ENCODE measurements at places on chromosomes 2 and 18.

DNA sequence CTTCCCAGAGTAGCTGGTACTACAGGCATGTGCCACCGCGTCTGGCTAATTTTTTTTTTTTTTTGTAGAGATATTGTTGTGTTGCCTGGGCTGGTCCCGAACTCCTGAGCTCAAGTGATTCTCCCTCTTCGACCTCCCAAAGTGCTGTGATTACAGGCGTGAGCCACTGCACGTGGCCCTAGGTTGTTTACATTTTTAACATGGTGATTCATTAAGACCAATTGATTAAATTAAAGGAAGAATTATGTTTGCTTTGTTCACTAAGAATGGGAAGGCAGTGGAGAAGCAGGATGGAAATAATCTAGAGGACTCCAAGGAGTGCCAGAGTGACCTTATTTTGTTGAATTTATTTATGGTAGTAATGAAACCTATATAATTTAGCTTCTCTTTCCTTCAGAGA, 7.5 kb downstream of the LCLAT1 start:
- DNase-seq, result no peak

DNA sequence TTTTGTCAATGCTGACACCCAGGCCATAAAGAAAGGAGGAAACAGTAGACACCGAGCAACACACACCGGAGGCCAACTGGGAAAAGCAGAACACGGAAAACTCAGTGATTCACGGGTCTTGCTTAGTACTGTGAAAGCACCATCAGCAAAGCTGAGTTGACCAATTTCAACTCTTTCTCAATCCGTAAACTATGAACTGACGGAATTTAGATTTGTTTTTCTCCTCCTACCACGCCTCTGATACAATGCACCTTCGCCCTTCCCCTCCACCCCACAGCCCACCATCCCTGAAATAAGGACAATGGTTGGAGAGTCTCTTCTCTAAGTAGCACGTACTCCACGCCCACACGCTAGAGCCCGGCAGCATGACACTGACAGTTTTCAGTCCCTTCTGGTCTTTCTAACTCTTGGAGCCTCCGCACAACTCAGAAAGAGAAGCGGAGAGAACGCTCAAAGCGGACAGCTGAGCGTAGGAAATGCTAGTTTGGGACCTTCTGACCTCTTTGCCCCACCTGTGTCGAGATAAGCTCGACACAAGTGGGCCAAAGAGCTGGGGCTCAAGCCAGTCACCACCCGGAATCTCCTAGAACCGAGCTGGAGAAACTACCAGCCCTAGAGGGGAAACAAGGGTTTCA, 669 bp downstream of the LNPK start:
- peak; percentile 22 for DNase-seq

DNA sequence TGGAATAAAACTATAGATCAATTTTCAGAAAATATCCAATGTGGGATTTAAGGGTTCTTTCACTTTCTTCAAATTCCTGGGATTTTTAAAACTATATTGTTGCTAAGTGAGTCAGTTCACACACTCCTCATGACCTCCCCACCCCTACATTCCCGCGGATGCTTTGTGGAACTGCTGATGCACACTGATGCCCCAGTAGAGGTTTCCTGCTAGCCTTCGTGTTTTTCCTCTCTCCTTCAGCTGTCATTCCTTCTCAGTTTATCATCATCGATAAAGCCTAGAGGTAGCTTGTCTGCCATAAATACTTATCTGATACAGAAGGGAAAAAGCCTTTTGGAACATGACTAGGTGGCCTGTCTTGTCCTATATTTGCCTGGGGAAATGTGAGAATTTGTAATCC, 67.4 kb upstream of the GALNT5 start:
- DNase-seq, result no peak

DNA sequence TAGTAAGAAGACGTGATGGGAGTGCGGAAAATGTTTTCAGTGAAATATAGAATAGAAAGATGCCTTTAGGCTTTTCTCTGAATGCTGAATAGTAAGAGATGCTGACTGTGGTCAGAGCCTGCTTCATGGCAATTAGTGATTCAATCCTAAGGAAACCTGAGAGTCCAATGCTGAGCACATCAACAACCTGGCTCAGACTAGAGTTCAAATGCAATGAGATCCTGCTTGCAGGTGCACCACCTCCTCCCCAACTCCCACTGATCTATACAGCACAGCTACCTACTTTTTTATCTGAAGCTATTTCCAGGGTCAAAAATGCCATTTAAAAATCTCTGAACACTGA, 65.4 kb downstream of the AAK1 start:
- no peak for DNase-seq

- no peak for DNase-seq
These were observed 80.2 kb upstream of the NFU1 start for GRCh38 chr2:69517410-69517809.

DNA sequence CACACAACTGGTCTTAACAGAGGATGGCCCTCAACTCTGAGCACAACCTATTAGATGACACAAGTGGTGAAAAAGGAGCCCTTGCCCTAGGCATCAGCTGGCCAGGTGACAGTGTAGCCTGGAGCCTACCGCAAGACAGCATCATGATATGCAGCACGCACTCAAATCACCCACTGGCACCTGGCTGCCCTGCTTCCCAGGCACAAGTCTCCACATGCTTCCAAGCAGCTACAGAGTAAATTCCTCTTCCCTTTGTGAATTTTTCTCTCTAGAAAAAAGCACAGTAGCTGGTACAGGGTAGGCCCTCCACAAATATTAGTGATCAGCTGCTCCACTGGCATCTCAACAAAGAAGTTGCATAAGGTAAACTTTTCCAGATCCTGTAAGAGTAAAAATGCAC, 6.0 kb downstream of the FBXO15 start:
- DNase-seq, result no peak

DNA sequence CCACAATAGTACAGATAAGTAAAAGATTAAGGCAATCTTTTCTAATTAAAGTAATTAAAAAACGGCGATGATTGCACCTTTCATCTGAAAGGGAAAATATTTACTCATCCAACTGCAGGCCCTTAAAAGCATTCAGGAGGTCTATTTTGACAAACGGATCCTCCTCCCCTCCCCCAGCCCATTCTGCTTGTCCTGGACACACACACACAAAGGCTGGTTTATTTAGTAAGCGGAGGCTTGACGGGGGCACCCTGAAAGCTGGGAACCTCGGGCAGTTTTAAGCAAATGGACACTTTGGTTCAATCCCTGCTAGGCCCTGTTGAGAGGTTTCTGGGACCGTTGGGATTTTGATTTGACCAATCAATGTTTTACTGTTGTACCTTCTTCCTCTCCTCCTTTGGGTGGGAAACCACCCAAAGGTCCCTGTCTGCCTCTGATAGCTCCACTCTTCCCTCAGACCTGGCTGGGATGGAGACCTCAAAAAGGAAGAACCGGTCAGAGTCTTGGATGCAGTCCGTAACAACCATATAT, 135.8 kb upstream of the HAAO start:
- DNase-seq, result no peak

GRCh38 chr2:9113262-9113661, 93.3 kb upstream of the ASAP2 start:
- DNase-seq, result no peak

GRCh38 chr2:68749345-68749744, 14.7 kb downstream of the ARHGAP25 start:
- DNase-seq, result no peak

DNA sequence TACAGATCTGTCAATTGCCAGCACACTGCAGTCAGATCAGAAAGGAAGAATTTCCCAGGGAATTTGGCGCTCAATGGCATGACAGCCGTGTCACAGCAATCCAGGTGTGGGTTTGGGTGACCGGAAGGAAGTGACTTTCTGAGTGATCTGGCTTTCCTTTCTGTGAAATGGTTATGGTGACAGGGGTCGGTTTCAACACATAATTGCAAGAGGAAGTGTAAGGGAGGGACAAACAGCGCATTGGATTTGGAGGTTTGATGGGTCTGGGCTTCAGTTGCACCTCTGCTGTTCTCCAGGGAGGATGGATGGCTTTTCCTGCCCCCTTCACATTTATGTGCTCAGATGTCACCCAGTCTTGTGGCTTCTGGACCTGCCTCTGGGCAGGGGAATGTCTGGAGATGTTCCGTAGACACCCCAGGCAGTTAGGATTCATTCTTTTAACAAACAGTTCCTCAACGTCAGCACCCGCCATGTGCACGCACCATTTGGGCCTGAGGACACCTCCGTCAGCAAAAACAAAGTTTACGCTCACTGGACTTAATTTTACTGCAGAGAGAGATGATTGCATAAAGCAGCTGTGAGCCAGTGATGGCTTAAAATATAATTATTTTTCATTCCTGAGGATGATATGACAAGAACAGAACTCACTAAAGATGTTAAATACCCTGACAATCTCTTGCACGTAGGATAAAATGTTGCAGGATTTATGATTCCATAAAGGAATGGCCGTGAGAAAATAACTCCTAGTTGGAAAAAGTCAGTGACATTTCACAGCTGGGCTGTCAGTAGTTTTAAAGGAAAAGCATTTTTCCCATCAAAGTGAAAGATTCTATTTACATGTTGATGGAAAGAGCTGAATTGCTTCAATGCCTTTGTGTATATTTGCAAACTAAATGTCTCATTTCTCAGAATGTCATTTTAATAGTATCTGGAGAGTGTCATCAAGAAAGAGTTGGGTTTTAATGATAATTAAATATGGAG, 36.9 kb downstream of the MBP start:
- DNase-seq, result no peak

DNA sequence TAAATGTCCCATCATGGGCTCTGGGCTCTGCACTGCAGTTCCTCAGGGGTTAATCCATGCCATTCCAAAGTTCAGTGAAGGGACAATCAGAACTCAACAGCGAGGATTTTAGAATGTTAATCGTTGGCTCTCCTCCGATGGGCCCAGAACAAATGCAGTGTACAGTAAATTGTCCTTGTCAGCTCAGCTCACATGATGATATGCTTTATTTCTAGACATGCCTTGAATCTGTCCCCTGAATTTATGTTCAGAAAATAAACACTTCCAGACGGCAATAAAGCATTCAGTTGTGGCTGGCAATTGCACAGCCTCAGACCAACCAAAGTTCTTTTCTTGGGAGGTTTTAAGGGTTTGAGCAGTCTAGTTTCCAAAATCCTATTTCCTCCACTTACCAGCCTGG, 981.2 kb downstream of the BCL11A start:
- DNase-seq, result no peak

DNA sequence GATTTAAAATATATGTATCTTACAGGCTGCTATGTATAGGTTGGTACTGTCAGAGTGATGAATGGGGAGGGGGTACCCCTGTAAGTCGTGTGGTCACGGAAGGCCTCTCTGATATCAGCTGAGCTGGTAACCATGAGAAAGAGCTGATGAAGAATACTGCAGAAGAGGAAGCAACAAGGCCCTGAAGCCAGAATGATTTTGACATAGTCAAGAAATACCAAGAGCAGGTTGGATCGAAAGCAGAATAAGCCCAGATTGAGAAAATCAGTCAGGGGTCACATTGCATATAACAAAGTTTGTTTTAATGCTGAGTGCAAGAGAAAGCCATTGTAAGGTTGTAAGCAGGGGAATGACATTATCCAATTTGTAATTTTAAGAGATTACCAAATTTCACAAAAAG, 57.3 kb downstream of the UNC50 start:
- no peak for DNase-seq

DNA sequence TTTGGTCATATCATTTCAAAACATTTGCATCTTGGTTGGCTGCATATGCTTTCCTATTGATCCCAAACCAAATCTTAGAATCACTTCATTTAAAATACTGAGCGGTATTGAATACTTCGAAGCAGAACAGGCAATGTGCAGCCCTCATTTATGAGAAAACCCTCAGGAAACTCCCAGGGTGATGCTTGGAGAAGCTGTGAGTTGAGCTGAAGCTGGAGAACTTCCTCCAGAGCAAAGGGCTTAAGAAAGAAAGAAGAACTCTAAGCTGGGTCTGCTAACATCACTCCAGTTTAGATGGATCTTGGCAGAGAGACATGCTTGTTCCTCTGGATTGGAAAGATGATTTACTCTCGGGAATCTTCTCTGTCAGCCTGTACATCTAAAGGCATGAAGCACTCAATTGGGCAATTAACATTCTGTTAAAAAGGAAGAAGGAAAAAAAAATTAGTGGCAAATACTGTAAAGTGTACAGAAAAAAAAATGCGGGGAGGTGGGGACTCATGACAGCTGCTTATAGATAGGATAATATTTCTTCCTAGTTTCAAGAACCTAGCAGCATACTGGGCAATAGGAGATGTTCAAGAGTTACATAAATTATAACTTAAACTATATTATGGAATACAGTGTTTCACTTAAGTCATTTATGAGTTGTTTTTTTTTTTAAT, 49.5 kb downstream of the ATIC start:
- no peak for DNase-seq
